ENCODE measurements at places on chromosomes 2 and 18.

- no peak for DNase-seq
Measured at GRCh38 chr2:50719837-50720696, 311.9 kb downstream of the NRXN1 start.

DNA sequence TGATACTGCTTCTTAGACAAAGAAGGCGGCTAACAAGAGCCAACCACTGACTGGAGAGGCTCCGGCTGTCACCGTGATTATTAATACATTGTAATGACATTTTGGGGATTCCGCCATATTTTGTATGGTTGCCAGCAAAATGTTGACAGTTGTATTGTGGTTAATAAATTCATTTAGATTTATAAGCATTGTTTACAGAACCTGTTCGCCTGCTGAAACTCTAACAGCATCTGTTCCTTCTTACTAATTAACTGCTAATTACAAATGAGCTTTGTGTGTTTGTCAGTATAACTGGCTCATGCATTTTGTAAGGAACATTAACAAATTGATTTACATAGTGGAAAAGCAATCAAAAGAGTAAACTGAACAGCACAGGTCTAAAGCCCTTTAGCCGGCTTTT is 332.4 kb downstream of the GBX2 start:
- DNase-seq: no peak

DNA sequence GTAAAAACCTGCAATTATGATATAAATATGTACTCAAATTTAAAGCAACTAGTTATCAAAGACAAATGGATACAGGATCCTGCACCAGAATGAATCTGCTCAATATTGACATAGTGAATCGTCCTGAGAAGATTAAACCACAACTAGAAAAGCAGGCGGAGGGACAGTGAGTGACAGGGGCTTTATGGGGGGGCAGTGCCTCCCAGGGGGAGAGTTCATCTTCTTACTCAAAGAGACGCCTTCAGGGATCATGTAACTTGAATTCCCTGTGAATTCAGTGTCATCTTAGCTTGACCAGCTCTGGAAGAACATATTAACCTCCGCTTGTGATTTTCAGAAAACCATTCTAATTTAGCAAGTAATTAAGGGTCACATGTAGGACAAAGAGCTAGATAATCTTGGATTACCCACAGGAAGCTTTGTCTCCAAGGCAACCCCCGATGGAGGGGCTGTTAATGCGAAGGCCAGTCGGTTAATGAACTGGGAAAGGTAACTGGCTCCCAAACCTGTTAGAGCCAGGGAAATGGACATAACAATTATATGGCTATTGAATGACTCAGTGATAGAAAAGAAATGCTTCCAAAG is 17.4 kb upstream of the LMAN1 start:
- no peak for DNase-seq

DNA sequence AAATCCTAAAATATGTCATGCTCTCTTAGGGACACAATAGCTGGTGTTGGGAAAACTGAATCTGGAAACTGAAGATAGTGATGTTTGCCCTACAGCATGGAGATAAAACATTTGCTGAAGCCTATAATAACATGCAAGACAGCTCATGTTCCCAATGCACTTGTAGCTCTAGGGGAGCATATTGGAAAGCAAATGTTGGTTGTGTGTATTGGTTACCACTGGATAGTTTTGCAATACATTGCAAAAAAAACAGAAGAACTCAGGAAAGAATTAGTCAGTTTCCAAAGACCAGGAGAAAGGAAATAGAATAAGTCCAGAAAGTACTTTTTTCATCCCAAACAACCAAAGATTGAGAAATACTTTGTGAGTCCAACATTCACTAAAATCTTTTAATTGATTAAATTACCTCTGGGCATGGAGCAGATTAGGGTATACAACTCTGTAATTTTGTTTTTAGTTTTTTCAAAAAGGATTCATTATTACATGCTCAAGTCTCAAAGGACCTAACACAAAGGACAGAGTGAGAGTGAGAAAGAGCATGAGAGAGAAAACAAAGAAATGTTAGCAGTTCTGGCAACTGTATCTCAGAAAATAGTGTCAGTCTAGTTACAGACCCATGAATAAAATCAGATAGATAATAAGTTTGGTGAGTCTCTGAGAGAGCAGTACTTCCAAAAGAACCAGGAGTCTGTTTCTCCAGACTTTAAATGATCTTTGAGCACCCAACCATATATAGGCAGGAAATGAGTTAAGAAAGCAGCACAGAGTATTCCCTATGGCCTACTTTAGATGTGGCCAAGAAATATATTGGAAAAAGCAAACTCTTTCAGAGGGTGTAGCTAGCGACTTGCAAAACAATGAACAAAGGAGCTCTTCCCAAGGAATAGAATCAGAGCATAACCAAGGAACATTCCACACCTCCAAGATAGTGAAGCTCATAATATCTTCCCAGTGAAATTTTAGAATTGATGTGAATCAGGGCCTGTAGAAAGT is 36.6 kb upstream of the COL3A1 start:
- DNase-seq: no peak

DNA sequence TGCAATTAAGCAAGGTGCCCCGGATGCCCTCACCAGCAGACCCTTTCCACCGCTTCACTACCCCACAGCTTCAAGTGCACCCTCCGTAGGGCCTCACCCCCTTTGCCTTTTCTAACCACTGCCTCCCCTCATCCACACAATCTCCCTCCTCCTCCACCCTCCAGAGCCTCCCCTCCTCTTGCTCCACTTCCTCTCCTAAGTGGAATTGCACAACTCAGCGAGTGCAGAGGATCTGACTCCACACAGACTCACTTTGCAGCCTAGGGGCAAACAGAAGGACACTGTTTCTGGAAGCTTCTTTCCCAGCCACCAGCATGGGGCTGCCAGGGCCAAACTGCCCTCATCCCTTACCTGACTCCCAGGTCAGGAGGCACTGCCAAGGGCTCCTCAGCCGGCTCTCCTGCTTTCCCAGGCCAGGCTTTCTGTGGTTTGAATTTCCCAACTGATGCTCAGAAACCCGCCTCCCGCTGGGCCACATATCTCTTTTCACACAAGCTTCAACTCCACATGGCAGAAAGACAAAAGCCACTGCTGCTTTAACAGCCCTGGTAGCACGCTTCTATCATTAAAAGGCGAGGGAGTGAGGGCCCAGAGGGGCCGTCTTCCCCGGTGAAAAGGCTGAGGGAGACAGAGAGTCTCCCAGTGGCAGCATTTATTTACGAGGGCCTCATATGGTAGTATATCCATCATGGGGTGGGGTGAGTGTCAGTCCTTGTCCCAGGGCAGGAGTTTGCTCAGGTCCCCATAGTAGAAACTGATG is 74.7 kb upstream of the MGAT4A start:
- no peak for DNase-seq

DNA sequence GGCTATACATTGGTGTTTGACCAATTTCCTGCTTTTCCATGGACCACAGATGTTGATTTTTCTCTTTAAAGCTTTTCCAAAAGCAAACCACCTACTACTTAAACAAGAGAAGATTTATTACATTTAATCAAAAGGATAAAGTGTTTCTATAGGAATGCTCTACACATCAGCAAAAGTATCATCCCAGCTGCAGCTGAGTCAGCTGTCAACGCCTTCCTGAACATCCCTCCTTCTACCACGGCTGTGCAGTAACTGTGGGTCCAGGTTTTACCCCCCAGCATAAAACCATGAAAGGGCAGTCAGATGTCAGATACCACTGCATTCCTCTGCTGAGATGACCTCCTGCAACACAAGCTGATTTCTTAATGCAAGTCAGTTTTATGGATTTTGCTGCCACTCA is 524.5 kb upstream of the MEX3C start:
- DNase-seq: no peak

- no peak for DNase-seq
Measured at GRCh38 chr18:69774831-69775230, 172.8 kb downstream of the CD226 start.

- no peak for DNase-seq
Measured at GRCh38 chr18:56727399-56727798, 76.2 kb downstream of the WDR7 start.

- no peak for DNase-seq
Measured at GRCh38 chr2:37550190-37550589, 121.3 kb downstream of the CDC42EP3 start.

GRCh38 chr2:171516793-171517192 is 5.5 kb upstream of the CYBRD1 start:
- DNase-seq: no peak

GRCh38 chr2:38659115-38659514 is 6.8 kb upstream of the GALM start:
- no peak for DNase-seq

DNA sequence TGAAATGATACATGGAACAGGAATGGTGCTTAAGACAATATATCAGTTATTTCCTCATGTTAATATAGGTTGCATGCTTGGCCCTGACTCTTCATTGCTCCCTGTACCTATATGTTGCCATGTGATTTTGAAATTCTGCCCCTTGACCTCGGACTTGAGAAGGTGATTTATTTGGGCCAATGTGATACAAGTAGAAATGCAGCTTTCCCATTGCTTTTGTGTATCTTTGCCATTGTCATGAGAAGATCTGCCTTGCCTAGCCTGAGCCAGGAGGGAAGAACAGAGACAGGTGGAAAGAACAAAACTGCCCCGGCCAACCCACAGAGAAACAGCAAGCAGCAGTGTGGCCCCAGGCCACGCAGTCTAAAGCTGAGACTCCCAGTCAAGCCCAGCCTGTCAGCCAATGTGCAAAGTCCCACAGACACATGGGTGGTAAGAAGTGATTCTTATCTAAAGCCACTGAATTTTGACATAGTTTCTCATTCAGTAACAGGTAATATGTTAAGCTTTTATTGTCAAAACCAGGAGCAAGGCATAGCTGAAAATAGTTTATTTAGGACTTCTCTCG is 245.7 kb upstream of the RND3 start:
- DNase-seq: no peak

GRCh38 chr18:55405475-55405874 is 182.5 kb downstream of the TCF4 start:
- DNase-seq: no peak

DNA sequence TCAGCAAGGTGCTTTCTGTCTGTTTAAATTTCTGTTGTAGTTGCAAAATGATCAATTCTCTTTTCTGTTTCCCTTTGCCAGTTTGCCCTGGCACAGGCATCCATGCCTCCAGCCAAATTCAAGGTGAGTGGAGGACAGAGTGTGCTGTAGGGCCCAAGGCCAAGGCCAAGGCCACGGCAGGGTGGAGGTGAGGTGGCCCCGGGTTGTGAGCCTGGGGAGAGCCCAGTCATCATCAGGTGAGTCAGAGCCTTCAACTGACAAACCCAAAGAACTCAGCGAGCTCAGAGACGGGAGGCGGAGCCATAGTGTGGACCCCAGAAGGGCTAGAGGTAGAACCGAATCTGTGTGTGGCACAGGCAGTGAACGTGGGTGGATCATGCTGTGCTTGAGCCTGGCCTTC is 55.7 kb downstream of the BCL2L11 start:
- DNase-seq: no peak

DNA sequence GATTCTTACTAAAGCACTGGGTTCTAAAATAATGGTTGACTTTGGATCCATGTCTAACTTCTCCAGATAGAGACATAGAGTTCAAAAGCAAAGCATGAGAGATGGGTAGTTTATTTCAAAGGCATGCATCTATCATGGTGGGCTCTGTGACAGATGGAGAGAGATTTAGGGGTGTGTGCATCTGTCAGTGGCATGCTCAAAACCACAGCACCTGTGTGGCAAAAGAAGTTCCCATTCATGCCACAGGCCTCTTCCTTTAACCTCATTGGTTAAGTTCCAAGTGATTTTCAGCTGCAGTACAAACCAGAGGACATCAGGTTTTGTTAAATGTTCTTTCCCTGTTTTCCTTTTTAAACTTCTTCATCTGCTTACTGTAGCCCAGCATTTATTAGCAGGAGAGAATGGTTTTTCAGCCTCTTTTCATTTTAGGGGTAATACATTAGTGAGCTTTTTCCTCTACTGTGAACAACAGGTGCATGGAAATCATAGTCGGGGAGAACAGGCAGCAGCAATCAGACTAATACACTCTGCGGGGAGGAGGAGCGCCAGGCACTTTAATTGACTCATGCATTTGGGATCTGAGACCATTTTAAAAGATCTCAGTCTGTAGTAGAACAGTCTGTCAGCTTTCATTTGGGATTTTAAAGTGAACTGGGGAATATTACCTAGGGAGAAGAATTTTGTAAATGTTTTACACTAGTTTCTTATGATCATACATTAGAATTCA is 52.4 kb upstream of the UPP2 start:
- DNase-seq: no peak

DNA sequence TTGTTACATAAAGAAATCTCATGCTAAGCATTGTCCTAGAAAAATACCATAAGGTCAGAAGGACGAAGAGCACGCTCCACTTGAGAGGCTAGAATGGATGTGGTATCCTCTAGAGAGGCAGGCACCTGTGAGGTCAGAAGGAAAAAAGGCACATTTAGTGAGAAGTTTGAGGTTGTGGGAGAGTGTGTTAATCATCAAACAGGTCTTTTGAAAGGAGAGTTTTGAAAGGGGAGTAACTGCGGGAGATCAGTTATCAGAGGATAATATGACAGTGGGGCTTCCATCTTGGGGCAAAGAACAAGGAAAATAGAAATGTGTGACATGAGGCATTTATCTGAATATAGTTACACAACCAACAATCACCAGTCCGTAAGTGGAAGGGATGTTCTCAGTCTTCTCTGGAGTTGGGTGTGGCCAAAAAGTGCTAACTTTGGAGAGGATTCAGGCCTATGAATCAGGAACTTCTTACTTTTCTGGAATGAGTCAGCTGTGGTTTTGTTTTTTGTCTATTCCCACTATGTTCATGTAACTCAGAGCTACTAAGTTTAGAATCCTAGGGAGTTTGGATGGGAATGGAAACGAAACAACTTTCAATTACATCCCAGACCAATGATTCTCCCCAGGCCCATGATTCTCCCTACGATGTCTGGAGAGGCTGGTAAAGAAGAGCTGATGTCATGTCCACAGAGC is 451.4 kb upstream of the ST6GAL2 start:
- DNase-seq: no peak

GRCh38 chr2:10022966-10023662 is 20.2 kb upstream of the KLF11 start:
- no peak for DNase-seq

DNA sequence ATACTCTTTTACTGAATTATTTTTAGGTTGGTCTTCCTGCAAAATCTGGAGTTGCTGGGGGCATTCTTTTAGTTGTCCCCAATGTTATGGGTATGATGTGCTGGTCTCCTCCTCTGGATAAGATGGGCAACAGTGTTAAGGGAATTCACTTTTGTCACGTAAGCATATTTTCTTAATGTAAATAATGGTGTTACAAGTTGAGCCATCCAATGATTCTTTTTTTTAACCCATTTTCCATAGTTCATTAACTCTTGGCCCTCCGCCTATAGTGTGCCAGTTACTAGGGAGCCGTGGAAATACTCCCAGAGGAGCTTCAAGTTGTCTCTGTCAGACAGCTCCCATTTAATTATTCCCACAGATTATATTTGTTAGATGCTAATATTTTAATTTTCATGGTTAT is 49.8 kb downstream of the GLS start:
- DNase-seq: no peak

Measured in CD4-positive, alpha-beta T cell treated with Interleukin-6 at 100 ng/mL for 8 hours (primary cell).